ENCODE measurements at places on chromosomes 1 and 21.

GRCh38 chr1:237478842-237479241 lies 411.9 kb downstream of the ZP4 start:
- DNase-seq, result no peak

DNA sequence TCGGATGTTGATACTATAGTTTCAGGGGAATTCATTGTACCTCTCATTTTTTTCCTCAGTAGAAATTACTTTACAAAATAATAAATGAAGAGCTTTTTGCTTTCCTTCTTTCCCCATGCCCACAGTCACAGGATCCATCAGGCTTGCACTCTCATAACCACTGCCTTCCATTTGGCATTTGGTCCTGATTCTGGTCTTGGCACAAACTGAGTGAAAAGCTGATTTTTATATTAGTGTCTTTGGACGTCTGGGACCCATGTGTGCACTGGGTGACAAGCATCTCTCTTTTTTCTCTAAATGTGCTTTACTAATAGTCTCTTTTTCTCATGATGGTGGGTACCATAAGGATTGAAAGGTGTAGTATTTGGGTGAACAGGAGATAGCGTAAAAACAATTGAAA lies 2.8 kb downstream of the ELAVL4 start:
- no peak for DNase-seq

DNA sequence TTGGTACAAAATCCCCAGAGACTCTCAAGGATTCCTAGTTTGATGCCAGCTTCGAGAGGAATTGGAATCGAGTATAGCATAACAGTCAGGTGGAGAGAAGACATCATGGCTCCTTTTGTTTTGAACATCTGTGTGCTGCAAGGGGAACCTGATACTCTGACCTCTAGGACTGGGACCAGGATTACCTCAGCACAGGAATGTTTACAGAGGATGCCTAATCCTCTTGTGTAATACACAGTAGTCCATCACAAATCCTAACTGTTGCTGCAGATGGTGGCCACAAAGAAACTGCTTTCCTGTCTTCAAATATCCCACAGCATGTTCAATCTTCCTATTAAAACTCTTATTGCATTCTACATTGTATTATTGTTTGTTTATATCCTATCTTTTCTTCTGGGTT lies 111.8 kb upstream of the PRMT6 start:
- DNase-seq, result no peak

GRCh38 chr1:58964880-58965279 lies 181.0 kb upstream of the JUN start:
- DNase-seq, result no peak

DNA sequence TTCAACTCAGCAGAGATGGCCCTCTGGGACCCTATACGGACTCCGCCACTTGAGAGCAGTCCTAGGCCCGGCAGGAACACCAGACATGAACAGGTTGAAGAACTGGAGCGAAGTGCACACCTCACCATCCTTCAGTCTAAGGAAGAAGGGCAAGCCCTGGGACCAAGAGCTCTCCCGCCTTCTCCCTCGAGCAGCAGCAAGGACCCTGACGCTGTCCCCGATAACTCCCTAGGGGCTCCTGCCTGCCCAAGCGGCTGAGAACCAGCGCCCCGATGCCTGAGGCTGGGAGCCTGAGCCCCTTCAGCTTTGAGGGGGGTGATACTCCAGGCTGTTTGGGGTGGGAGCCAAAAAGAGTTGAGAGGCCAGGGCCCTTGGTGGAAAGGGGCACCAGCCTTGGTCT lies 10.2 kb downstream of the TMEM81 start:
- DNase-seq, result no peak

DNA sequence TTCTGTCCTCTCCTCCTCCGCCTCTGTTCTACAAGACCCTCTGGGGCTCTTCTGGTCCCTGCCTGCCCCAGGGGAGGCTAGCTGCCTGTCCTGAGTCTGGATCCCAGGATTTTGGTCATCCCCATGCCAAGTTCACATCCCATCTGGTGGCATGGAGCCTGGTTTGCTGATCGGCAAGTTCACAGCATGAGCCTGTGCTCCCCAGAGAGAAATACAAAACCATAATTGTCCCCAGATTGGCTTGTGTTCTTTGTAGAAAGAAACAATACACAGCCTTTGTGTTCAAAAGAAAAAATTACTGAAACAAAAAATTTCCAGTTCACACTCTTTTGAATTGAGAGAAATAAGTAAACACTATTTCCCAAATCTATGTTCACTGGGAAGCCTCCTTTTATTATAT lies 149.4 kb upstream of the ZC3H12A start:
- peak; percentile 60 for DNase-seq

DNA sequence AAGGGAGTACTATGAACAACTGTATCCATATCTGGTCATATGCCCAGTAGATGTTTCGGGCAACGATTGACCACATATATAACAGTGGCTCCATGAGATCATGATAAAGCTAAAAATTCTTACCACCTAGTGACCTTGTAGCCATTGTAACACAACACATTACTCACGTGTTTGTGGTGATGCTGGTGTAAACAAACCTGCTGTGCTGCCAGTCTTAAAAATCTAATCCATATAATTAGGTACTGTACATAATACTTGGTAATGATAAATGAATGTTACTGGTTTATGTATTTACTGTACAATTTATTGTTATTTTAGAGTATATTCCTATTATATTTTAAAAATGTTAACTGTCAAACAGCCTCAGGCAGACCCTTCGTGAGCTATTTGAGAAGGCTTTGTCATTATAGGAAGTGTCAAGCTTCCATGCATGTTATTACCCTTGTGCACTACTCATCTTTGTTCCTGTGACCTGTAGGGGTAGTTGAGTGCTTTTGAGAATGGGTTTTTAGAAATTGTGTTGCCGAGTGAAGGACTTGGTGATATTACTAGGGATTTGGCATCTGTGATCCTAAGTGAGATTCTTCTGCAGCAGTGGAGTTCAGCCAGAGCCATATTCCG lies 23.6 kb downstream of the DIP2A start:
- DNase-seq, result no peak

DNA sequence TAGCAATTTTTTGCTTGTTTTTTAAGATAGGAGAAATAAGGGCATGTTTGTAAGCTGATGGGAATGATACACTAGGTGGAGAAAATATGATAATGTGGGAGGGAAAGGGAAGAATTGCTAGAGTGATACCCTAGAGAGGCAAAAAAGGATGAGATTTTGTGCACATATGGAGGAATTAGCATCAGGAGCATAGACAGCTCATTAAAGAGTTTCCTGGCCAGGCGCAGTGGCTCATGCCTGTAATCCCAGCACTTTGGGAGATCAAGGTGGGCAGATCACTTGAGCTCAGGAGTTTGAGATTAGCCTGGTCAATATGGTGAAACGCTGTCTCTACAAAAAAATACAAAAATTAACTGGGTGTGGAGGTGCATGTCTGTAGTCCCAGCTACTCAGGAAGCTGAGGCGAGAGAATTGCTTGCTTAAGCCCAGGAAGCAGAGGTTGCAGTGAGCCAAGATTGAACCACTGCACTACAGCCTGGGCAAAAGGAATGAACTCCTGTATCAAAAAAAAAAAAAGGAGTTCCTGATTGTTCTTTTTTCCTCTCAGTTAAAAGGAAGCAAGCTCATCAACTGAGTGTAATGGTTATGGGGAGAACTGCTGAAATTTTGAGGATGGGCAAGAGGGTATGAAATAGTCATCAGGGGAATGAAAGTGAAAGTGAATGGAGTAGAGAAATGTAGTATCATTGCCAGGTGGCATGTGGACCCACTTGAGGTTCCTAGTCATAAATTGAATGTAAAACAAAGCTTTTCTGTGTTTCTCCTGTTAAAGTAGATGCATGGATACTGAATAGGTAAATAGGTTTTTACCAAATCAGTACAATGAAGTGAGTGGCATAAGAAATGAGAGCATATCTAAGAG lies 35.5 kb downstream of the SH3GLB1 start:
- DNase-seq, result no peak

- no peak for DNase-seq
Observed at GRCh38 chr21:41519806-41520559, 12.0 kb upstream of the TMPRSS2 start.

GRCh38 chr1:7043719-7044535 lies 258.7 kb downstream of the CAMTA1 start:
- DNase-seq, result no peak

GRCh38 chr1:30761381-30762151 lies 4.0 kb upstream of the LAPTM5 start:
- no peak for DNase-seq

Measured in caudate nucleus (tissue), 63 donors.